MG63 (cell line): ENCODE measurements at places on chromosomes 12 and 14.

- DNase-seq = peak; percentile 71
Measured at GRCh38 chr14:96225745-96226151, 21.1 kb downstream of the BDKRB2 start.

- no peak for DNase-seq
Measured at GRCh38 chr12:44847403-44847802, 28.7 kb downstream of the NELL2 start.

GRCh38 chr12:58104351-58104755 lies 163.0 kb downstream of the ATP23 start:
- DNase-seq = no peak

DNA sequence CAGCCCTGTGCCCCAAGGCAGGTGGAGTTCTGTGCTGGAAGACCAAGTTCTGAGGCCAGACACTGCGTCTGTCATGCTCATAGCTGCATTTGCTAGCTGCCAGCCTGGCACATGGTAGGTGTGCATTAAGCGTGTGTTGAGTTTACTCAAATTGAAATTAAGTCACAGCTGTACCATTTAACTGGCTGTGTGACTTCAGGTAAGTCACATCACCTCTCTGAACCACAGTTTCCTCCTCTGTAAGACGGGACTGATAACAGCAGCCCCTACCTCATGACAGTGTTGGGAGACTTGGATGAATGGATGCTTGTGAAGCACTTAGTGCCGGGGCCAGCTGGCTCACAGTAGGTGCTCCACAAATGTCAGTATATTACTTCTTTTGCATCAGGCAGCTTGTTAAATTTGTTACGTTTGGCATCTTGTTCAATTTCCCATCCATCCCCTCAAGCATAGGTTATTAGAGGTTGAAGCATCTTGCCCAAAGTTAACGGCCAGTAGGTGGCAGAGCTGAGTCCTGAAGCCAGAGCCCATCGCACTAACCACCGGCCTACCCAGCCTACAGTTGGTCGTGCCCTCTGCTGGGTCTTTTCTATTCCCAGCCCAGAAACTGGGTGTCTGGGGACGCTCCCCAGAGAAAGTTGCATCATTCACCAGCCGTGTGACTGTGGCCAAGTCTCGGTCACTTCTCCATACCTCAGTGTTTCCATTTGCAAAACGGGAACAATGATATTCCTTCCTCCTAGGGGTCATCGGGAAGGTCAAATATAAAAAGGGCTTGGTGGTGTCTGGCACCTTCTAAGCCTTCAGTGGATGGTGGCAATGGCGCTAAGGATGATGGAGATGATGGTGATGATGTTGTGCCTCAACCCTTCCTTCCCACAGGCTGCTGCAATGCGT lies 4.5 kb downstream of the DAO start:
- DNase-seq = peak; percentile 48

- no peak for DNase-seq
Measured at GRCh38 chr12:130137040-130138018, 24.9 kb upstream of the FZD10 start.

GRCh38 chr12:43332977-43333640 lies 218.9 kb downstream of the ADAMTS20 start:
- no peak for DNase-seq

DNA sequence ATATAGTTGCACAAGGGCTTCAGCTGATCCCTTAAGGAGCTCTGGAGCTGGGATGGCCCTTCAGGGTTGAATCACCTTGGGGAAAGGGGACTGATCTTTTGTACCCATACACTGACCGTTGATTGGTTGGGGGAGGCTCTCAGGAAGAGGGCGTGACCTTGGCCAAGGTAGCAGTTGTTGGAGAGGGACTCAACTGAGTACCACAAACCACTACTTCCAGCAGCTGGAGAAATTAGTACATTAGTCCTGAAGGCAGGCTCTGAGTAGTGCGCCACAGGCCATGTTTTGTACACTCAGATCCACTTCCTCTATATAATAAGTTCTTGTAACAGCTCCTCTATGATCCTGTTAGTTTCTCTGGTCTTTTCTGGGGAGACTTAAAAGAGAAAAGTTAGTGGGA lies 317.6 kb downstream of the CCDC91 start:
- no peak for DNase-seq

DNA sequence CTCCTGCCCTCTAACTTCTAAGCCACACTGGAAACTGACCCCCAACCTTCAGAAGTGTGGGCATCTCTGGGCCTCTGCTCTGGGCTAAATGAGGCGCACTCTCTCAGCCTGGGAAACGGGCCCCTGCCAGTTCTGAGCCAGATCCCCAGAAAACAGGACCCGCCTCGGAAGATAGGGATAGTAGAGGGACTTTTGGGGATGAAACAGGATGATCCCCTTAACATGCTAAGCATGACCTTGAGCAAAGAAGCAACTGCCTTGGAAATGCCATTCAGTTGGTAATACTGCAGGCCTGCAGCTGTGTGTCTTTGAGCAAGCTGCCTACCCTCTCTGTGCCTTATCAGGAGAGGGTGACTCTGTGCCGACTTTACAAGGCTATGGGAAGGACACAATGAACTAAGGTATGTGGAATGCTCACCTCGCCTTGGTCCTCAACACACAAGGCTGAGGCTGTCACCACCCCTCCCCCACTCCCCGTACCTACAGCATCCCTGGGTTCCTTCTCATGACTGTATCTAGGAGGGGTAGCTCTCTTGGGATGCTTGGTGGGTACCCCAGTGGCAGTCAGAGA lies 54.0 kb downstream of the NCOR2 start:
- DNase-seq = no peak

DNA sequence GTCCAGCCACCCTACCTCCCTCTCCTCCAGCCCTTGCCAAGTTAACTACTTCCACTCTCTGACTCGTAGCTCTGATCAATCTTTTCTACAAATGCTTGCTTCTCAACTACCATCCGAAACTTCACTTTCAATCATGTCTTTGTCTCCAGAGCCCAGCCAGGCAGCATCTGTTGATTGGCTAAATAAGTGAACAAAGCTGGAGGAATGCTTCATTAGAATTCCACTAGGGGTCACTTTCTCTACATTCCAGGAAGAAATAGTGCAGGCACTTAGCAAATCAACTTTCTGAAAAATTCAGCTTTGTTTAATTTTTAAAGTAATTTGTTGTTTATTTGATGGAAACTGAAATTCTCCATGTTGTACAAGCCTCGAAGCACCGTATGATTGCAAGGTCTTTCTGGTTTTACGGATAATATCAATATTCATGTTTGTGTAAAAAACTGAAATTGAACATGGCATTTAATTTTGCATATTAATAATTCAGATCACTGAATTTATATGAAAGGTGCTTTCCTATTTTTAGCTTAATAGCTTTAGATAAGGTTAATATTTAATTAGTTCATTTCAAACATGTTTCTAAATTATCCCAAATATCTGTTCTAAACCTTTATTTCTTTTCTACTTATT lies 32.4 kb upstream of the HELB start:
- no peak for DNase-seq
